K562 (cell line): ENCODE measurements at places on chromosomes 12 and 14.

DNA sequence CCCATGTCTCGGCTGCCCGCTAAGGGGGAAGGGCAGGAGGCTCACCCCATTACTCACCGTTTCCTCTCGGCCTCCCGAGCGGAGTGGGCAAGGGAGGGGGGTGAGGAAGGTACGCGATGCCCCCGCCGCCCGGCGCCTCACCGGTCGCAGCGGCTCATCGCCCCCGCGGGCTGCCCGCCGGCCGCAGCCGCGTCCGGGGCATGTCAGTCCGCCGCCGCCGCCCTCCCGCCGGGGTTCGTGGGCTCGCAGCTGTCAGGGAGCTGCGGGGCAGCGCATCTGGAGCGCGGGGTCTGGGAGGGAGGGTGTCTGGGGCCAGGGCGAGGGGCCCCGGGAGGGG, 461 bp downstream of the SLC8A3 start:
- no peak for DNase-seq

- peak; percentile 12 for DNase-seq
Measured at GRCh38 chr12:14756334-14757143, 46.7 kb downstream of the WBP11 start.

DNA sequence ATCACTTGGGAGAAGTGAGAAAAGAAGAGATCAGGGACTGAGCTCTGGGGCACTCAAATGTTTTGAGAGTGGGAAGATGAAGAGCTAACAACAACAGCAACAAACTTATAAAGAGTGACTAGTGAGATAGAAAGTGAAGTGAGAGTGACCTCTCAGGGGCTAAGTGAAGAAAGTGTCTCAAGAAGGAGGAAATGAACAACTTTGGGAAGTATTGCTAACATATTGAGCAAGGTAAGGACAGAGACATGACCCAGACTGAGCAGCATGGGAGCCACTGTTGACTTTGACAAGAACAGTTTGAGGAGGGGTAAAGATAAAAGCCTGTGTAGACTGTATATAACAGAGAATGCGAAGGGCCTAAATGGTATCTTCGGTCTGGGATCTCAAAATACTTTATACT, 155.1 kb upstream of the BTG1 start:
- no peak for DNase-seq

GRCh38 chr12:28955491-28955890, 193.6 kb upstream of the FAR2 start:
- DNase-seq = no peak

- DNase-seq = no peak
Measured at GRCh38 chr12:72465940-72466630, 193.9 kb downstream of the TRHDE start.

- DNase-seq = peak; percentile 37
Measured at GRCh38 chr12:98698603-98699463, 53.7 kb downstream of the APAF1 start.

- no peak for DNase-seq
Measured at GRCh38 chr14:105483300-105484068, 3.2 kb upstream of the CRIP1 start.

DNA sequence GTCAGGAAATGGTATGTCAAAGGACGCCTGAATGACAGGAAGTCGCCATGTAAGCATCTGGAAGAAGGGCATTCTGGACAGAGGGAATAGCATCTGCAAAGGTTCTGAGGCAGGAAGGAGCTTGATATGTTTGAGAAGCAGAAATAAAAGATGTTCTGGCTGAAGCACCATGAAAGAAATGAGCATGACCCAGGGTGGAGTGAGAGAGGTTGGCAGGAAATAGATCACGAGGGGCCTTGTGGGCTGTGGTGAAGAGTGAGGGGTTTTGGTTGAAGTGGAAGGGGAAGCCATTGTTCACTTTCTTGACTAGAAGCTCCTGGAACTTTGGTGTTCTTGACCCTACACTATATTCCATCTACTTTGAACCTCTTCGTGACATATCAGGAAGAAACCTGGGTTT, 99.4 kb upstream of the PARP11 start:
- no peak for DNase-seq

- DNase-seq = no peak
Measured at GRCh38 chr14:85115921-85116320, 414.0 kb upstream of the FLRT2 start.

DNA sequence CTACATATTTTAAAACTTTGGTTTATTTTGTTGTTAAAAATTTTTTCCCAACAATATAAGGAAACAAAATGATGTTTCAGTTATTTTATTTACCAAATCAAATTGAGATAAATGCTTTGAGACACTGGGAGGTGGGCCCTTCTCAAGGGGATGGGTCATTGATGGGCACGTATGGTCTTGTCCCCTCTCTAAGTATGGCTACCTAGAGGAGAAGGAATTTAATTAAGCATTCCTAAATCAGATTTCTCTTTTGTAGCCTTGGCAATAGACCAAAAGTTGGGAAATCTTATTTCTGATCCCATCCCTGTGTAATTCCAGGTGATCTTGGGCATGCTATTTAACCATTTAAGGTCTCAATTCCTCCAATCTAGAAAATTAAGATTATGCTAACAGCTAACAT, 79.0 kb downstream of the SCN8A start:
- DNase-seq = no peak

GRCh38 chr12:120037851-120038250, 48.8 kb downstream of the BICDL1 start:
- DNase-seq = no peak

GRCh38 chr14:96118391-96118790, 79.2 kb downstream of the C14orf132 start:
- no peak for DNase-seq

GRCh38 chr12:69932676-69933552, 107.9 kb downstream of the MYRFL start:
- no peak for DNase-seq

DNA sequence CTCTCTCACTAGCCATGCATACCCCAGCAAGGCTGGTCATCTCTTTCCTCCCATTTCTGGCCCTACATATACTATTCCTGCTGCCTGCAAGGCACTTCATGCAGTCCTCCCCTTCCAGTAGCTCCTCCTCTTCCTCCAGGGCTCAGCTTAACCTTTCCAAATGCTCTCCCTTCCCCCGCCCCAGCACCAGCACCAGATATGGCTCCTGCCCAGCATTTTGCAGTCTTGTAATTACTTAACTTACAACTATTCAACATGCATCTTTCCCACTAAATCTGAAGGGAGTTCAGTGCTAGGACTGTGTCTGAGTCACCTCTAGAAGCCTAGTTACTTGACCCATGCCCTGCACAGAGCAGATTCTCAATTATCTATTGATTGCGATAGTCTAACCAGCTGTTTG, 1.8 kb upstream of the FBXO21 start:
- no peak for DNase-seq

- DNase-seq = no peak
Measured at GRCh38 chr12:30746190-30746589, 8.6 kb downstream of the CAPRIN2 start.

- no peak for DNase-seq
Measured at GRCh38 chr12:76608070-76608469, 48.5 kb upstream of the OSBPL8 start.

DNA sequence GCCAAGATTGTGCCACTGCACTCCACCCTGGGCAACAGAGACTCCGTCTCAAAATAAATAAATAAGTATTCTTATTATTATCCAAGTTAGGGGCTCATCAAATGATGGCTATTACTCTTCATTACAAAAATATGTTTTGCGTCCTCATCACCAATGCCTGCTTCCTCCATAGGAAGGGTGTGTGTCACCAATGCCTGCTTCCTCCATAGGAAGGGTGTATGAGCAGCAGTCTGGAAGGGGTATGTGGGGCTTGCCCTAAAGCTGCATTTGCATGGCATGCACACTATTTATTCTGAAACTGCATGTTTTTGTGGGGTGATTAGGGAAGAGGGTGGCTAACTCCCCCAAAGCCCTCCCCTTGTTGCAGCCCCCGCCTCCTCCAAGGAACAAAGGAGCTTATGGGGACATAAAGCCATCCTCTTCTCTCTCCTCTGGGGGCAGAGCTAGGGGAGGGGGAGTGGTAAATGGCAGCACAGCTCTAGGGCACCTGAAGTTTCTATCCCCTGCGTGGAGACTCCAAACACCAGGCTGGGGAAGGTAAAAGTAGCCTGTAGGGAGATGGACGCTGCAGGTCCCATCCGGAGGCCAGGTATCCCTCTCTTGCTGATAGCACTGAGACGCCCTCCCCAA, 1.3 kb downstream of the CAMKK2 start:
- DNase-seq = no peak

- DNase-seq = no peak
Measured at GRCh38 chr14:72521968-72522741, 371.7 kb downstream of the DPF3 start.

- peak; percentile 67 for DNase-seq
Measured at GRCh38 chr12:100404769-100405407, 48.0 kb downstream of the SLC17A8 start.

GRCh38 chr12:14621826-14622225, 54.1 kb upstream of the PLBD1 start:
- DNase-seq = no peak
